ENCODE measurements at places on chromosomes 16 and 17.

- DNase-seq, result no peak
Measured at GRCh38 chr17:83053021-83053681, 26.3 kb upstream of the METRNL start.

DNA sequence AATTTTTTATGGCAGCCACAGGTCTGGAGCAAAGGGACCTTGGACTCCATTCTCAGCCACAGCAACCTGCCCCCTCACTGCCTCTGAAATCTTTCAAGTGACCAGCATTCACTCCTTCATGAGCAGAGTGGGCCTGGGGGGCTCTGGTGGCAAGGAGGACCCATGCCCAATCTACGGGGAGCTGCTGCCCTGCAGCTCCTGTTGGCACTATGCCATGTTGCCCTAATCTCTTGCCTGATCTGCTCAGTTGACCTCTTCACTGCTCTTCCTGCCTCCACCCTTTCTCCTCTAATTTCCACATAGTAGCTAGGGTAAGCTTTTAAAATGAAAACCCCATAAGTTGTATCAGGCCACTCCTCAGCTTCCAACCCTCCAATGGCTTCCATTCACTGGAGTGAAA lies 2.9 kb upstream of the PRKCB start:
- DNase-seq, result no peak

- no peak for DNase-seq
Measured at GRCh38 chr17:66584927-66585326, 250.0 kb upstream of the CACNG5 start.

- DNase-seq, result no peak
Measured at GRCh38 chr17:57091186-57091618, 6.2 kb downstream of the AKAP1 start.

GRCh38 chr17:60554377-60554788 lies 28.3 kb upstream of the APPBP2 start:
- DNase-seq, result no peak

Data from esophagus muscularis mucosa (tissue), 4 donors.